ENCODE measurements at places on chromosomes 11 and 22.
A peak's percentile ranks its signal among the peaks of the same experiment; 100 is the strongest.

GRCh38 chr22:21009638-21010425, 5.1 kb upstream of the P2RX6 start:
- no peak overlapping the region for H3K27ac ChIP-seq
- no peaks in the 10 kb centered on the region for H3K27me3 ChIP-seq
- DNase-seq: no peak

GRCh38 chr11:70031631-70032469, 46.3 kb upstream of the ANO1 start:
- DNase-seq: peak; percentile 74
- no peaks in the 10 kb centered on the region for H3K4me1 ChIP-seq
- no peaks in the 10 kb centered on the region for H3K36me3 ChIP-seq
- H3K27ac ChIP-seq: no peak overlapping the region
- H3K4me3 ChIP-seq: no peak overlapping the region

DNA sequence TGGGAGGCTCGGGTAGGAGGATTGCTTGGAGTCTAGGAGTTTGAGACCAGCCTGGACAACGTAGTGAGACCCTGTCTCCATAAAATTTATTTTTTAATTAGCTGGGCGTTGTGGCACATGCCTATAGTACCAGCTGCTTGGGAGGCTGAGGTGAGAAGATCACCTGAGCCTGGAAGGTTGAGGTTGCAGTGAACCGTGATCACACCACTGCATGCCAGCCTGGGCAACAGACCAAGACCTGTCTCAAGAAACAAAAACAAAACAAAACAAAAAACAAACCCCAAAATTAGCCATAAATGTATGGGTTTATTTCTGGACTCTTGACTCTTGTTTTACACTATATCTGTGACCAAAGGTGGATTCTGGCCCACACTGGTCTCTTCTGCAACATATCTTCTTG, 41.6 kb downstream of the EIF3F start:
- peaks cover 12% of the 10 kb centered on the region for H3K4me1 ChIP-seq
- no peak overlapping the region for H3K4me3 ChIP-seq
- H3K27ac ChIP-seq: no peak overlapping the region
- H3K27me3 ChIP-seq: peaks cover 12% of the 10 kb centered on the region
- no peaks in the 10 kb centered on the region for H3K36me3 ChIP-seq

GRCh38 chr11:27239305-27239942, 123.6 kb downstream of the CCDC34 start:
- H3K4me1 ChIP-seq: peaks cover 9% of the 10 kb centered on the region
- H3K27me3 ChIP-seq: no peaks in the 10 kb centered on the region
- no peaks in the 10 kb centered on the region for H3K36me3 ChIP-seq
- H3K27ac ChIP-seq: no peak overlapping the region

DNA sequence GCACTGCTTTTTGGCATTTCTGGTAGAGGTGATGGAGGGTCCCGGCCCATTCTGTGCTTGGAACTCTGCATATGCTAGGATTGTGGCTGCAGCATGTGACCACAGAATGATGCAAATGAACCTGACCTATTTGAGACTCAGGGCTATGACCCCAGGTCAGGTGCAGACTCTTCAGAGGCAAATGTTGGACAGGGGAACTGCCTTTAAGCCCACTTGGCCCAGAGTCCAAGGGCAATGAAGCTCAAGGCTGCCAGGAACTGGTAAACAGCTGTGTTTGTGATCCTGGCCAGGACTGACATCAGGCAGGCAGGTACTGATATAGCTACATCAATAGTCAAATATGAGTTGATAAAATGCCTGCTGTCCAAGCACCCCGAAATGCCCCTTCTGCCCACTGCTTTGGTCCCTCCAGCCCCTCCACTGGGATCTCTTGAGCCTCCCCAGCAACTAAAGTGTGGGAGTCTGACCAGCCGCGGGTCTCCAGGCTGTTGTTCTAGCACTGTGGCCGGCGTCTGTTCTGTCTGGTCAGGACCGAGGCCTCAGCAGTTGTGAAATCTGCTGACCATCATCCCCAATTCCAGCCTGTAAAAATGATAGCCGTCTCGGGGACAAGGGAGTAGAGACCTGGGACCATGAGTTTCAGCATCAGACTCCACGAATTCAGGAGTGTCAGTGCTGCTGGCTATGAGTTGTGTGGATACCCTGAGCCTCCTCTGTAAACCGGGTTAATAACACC, 82.4 kb upstream of the EIF3D start:
- H3K4me3 ChIP-seq: no peak overlapping the region
- H3K4me1 ChIP-seq: no peaks in the 10 kb centered on the region
- H3K27me3 ChIP-seq: peaks cover 77% of the 10 kb centered on the region
- no peak overlapping the region for H3K27ac ChIP-seq

DNA sequence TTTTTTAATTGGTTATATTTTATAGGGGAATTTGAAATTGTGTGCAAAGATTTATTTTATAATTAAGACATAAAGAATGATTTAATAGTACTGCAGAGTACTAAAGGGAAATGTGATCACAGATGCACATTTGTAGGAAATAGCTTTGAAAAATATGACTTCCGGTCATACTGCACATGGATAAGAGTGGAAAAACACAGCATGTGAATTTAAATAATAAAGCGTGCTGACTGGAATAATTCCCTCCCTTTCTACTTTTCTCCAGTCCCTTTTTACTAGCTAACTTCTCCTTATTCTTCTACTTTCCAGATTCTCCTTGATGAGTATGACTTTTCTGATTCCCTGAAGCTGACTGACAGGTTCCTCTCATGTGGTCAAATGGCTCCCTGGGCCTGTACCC, 238.4 kb upstream of the CTSC start:
- no peak for DNase-seq
- no peak overlapping the region for H3K27ac ChIP-seq
- no peaks in the 10 kb centered on the region for H3K27me3 ChIP-seq
- H3K4me3 ChIP-seq: no peak overlapping the region
- no peaks in the 10 kb centered on the region for H3K36me3 ChIP-seq

GRCh38 chr11:122883646-122883979, 1.1 kb downstream of the JHY start:
- H3K4me3 ChIP-seq: peak overlapping the region; percentile 75
- no peak for DNase-seq
- peaks cover 4% of the 10 kb centered on the region for H3K4me1 ChIP-seq
- H3K36me3 ChIP-seq: no peaks in the 10 kb centered on the region
- H3K27me3 ChIP-seq: no peaks in the 10 kb centered on the region

GRCh38 chr11:18171377-18172000, 1.1 kb upstream of the MRGPRX4 start:
- no peak overlapping the region for H3K4me3 ChIP-seq
- H3K4me1 ChIP-seq: no peaks in the 10 kb centered on the region
- no peak for DNase-seq
- no peak overlapping the region for H3K27ac ChIP-seq

- H3K27me3 ChIP-seq: peaks cover 9% of the 10 kb centered on the region
- no peak overlapping the region for H3K27ac ChIP-seq
- H3K4me3 ChIP-seq: no peak overlapping the region
- H3K36me3 ChIP-seq: no peaks in the 10 kb centered on the region
- DNase-seq: peak; percentile 31
These were observed 6.0 kb downstream of the SSTR3 start for GRCh38 chr22:37206118-37206840.

DNA sequence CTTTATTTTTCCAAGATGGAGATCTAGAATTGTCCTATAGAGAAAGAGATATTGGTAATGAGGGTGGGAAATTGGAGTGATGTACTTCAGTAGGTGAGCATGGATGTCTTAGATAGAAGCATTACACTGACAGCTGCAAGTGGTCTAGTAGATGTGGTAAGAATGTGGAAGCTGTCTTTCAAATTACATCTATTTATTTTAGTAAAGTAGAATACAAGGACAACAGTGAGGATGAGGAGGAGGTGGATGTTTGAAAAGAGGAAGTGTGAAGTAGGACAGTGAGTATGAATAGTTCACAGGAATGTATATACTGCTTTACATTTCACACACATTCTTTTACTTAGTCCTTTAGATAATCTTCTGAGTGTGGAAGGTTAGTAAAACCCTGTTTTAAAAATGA, 64.2 kb downstream of the HIPK3 start:
- no peak overlapping the region for H3K27ac ChIP-seq
- no peaks in the 10 kb centered on the region for H3K27me3 ChIP-seq
- DNase-seq: no peak
- H3K36me3 ChIP-seq: no peaks in the 10 kb centered on the region

DNA sequence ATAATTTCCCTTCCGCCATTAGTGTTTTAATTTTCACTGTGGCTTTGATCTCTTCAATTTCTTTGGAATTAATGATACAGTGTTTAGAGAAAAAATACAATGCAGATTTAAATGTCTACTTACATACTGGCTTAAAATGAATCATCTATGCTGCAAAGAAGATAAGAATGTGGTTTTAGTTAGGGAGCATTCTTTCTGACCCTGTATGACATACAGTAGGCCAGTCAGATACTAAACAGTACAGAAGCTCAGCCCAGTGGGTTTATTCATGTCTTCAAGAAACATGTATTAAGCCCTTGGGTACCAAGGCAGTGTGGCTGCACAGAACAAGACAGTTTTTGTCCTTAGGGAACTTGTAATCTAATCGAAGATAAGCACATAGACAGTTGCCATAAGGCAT, 268.8 kb downstream of the DDX10 start:
- DNase-seq: no peak
- no peaks in the 10 kb centered on the region for H3K4me1 ChIP-seq
- peaks cover 3% of the 10 kb centered on the region for H3K36me3 ChIP-seq
- no peaks in the 10 kb centered on the region for H3K27me3 ChIP-seq
- H3K27ac ChIP-seq: no peak overlapping the region
